ENCODE measurements at places on chromosomes 5 and 9.

- DNase-seq = no peak
These were observed 74.3 kb upstream of the MOCS2 start for GRCh38 chr5:53183880-53184279.

- no peak for DNase-seq
These were observed 77.0 kb downstream of the SMIM23 start for GRCh38 chr5:171862624-171863023.

GRCh38 chr5:173312821-173313220, 15.4 kb downstream of the STC2 start:
- DNase-seq = no peak

DNA sequence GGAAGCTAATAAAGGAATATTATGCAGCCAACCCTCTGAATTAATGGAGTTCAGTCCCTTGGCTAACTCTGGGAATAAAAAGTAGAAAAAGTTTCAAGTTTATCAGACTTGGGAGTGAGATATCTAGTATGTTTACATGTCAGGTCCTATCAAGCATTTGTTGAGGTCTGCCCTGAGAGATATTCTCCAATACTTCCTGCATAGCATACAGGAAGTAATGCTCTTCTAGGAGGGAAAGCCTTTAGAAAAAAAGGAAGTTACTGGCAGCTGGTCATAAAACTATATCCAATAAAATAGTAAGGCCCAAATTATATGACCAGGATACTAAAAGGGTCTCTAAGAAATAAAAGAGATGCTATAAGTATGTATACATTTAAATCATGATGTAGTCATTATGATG, 594.1 kb upstream of the FTMT start:
- no peak for DNase-seq

- no peak for DNase-seq
These were observed 14.4 kb upstream of the ORM1 start for GRCh38 chr9:114308361-114308950.

GRCh38 chr5:82570-82969, 9.4 kb upstream of the PLEKHG4B start:
- no peak for DNase-seq

- no peak for DNase-seq
These were observed 33.0 kb upstream of the LCP2 start for GRCh38 chr5:170330568-170331054.

DNA sequence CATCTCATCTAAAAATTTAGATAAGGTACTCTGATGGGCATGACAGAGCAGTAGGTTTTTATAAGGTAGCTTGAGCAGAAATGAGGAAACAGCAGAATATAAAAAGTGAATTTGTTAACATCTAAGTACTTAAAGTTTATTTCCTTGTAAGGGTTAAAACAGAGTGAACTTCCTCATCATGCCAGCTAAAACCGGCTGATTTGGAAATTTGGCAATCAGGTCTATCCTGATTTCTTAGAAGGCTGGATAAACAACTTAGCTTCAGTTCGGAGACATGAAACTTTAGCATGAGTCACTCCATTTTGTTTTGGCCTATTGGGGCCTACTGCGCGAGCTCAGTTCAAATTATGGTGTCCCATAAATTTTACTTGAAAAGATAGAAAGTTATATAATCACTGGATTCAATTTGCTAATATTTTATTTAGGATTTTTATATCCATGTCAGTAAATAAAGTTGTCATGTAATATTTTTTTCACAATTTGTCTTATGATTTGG, 241.6 kb upstream of the RORB start:
- DNase-seq = no peak

- DNase-seq = no peak
These were observed 61.6 kb upstream of the ANGPTL2 start for GRCh38 chr9:127183814-127184582.

GRCh38 chr5:159645179-159645846, 271.0 kb upstream of the ADRA1B start:
- no peak for DNase-seq

DNA sequence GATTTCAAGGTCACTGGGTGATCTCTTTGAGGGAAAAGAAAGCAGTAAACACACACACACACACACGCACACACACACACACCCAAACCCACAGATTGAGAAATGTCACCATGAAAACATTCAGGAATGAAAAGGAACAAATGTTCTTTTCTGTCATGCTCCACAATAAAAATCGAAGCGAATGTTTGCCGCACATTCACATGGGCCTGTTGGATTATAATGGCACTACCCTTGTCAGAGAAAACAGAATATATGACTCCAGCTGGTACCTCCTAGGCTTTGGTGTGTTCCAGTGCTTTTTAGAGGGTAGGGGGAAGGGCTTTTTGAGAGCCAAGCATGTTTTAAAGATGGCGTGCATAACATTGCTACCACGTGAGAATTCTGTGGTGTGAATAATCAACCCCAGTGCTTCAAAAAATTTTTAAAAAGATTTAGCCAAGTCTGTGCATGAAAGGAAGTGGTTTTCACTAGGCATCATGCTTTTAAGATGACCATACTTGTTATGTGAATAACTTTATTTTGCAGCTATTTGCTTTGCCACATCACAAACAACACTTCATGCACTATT, 120.8 kb upstream of the ZNF608 start:
- DNase-seq = no peak

- no peak for DNase-seq
These were observed 335.1 kb upstream of the PIK3R1 start for GRCh38 chr5:67880511-67880805.

DNA sequence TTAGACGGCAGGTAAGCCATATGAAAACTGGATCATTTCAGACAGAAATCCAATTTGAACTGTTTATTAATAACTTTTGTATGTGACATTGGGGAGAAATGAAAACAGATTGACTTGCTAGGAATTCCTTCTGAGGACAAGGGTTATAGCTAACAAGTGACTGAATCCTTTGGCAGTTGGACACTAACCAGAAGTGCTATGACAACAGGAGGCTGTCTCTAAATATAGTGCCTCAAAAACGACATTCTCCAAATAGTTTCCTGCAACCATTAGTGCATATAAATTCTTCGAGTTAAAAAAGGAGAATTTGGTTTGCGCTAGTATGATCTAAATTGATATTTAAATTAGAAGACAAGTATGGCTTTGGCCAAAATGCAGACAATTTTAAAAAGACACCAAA, 338.6 kb downstream of the PTPRD start:
- no peak for DNase-seq

DNA sequence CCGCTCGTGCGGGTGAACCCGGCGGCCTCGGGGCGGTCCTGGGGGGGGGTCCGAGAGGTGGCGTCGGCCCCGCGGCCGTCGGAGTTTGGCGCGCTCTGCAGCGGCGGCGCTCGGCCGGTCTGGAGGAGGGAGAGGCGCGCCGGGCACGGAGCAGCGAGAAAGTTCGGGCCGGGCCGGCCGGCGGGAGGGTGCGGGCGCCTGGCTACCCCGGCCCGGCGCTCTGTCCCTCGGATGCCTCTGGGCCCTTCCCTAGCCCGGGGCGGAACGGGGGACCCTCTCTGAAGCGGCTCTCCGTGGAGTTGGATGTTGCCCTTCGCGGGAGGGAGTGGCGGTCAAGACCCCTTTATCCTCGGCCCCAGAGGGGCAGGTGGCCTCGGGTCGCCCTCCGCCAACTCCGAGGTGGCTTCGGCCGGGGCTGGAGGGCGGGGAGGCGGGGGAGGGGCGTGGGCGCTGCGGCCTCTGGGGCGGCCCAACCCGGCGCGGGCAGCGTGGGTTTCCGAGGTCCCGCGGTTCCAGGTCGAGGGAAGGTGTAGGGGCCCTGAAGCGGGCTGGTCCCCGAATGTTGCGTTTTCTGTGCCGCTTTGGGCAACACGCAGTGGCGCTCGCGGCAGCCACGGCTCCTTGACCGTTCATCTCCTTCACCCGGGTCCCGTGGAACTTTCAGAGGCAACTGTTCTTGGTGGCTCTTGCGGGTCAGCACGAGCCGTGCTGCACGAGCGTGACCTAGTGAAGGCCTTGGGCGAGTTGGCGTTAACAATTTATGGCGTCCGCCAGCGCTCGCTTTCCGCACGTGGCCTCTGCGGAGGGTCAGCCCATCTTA, 290.5 kb downstream of the DOCK8 start:
- no peak for DNase-seq

DNA sequence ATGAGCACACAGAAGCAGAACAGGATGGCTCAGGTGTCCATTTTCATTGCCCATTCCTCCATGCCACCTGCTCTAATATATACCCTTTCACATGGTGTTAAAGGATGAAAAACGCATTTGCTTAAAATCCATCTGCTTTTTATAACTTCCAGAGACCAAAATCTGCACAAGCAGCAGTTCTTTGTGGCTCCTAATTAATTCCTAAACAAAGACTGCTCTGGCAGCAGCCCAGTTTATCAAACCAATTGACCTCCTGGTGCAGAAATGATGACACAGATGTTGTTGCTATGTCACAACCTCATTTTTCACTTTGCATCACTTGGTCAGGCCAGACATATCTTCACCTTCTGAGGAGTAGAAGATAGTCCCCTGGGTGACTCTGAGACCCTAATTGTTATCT, 141.2 kb downstream of the ASTN2 start:
- no peak for DNase-seq

DNA sequence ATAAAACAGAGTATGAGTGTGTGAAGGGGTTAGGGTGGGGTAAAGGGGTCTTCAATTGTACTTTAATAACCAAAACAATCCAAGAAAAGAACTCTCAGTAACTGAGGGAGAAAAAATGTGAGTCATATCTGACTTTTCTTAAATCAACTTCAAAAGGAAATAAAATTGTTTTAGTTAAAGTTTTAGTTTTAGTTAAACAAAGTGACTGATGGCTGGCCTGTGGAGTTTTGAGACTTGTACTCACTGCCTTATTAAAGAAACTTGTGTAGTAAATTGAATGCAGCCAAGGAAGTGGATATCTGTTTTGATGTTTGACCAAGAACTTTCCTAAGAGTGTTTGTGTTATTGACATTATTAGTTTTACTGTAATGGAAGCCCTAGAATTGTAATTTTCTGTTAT, 2032.6 kb downstream of the MAT2B start:
- DNase-seq = no peak

DNA sequence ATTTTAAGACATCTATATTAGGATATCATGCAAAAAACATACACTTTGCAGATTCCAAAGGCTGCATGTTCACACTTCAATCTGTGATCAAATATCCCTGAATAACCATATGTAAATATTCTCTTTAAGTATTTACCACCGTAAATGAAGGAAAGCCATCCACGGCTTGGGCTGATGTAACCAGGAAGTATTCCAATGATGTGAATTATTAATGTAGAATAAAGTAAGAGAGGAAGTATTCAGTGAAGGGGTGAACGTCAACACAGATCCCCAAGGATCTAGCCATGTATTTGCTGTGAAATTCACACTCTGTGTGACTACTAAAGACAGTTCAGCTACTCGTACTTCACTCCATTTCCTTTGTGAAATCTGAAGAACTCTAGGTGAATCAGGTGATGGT, 75.2 kb downstream of the CDH6 start:
- no peak for DNase-seq

DNA sequence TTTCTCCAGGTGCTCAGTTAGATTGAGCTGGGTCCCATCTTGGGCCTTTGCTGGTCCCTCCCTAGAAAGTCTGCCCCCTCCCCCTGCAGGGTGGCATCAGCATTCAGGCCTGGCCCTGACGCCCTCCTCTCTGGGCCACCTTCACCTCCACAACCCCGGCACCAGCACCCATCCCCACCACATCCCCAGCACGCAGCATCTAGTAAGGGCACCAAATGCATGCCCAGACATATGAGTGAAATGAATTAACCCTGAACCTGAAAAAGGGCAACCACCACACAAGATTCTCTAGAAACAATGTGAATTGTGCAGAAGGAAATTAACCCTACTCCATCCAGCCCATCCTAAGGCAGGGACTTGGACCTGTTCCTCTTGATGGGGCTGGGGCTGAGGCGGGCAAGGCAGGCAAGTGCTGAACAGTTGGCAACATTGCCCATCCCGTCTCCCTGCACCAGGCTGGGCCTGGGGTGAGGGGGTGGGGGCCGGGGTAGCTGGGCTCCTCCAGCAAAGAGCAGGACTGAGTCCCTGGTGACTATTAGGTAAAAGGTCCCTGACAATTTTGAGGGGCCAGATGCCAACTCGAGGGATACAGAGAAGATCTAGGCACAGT, 125.9 kb downstream of the KCNIP1 start:
- DNase-seq = no peak

DNA sequence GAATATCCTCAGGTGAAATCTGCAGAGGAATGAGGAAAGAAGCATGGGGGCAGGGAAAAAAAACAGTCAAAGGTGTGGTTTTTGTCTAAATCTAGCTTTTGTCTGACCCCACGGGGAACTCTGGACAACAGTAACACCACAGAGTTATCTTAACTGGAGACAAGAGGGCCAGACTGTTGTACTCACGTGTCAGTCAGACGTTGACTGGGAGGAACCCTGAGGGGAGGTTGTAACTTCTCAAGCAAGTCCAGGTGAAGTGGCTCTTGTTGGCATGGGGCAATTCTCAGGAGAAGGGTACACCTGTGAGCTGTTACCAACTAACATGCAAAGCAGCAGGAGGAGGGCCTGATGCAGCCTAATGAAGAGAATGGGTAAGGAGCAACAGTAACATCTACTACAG, 44.1 kb upstream of the SHISAL2B start:
- no peak for DNase-seq

- no peak for DNase-seq
These were observed 148.7 kb upstream of the COL5A1 start for GRCh38 chr9:134492721-134493460.

DNA sequence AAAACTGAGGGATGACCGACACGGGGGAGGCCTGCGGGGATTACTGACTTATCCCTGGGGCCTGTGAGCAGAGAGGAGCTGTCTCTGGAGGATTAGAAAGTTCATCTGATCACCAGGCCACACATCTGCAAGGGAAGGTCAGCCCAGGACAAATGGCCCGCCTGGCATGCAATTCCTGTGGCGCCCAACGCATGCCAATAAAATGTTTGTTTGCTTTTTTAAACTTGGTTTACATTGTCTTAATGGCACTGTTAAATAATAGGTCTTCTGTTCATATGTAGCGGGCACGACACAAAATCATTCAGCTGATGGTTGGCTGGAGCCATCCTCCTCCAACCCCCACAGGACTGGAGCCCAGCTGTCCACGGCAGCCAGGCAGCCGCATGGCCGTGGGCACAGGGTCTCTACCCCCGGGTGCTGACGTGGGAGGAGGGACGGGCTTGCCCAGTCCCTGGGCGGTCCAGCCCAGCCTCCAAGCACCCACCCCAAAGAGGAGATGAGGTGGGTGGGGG, 41.0 kb upstream of the SLC12A7 start:
- no peak for DNase-seq

DNA sequence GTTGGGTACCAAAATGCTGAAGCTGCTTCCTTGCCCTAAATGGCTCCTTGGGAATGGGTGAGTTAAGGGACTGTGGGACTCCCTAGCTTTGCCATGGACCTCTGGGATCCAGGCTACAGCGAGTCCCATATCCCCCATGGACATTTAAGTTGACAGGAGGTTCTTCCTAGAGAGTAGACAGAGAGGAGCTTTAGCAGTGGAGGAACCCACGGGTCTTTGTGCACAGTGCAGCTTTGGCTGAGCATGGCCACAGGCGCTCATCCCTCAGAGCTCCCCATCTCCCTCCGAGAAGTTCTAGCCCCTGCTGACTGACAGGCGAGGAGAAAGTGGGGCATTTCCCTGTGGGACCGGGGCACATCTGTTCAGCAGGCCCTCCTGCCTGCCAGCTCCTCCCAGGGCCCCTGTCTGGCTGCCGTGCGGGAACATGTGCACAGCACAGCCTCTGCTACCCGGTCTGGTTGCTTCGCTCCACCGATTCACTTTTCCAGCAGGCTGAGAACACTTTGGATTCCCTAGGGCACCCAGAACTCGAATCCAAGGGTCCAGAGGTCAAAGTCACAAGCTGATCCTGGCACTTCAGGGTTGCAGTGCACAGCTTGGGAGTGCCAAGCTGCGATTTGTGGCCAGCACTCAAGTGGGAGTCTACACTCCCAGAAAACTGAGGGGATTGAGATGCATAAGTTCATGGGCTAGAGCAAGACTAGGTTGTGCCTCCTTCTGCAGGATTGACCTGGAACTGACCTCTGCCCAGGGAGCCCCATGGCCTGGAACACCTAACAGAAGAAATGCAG, 40.6 kb upstream of the DMRTA1 start:
- no peak for DNase-seq

All from NCI-H1105 (cell line).